ENCODE measurements at places on chromosomes 12 and 14.

- no peak for DNase-seq
Measured at GRCh38 chr14:73884438-73885190, 2.0 kb upstream of the ZNF410 start.

DNA sequence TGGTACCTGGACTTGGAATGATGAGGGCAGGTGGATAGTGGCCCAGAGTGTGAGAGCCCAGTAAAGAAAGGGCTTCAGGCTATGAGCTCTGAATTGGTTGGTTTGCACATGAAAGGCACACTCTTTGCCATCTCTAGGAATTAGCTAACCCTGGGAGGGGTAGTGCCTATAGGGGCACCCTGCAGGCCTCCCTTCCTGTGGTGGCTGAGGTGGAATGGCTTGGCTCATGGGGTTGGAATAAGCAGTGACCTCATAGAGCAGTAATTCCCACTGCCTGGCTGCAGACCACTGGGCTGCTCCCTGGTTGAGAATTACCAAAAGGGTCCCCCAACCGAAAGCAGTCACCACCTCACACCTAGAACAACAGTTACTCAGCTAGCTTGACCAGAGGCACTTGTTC, 42.7 kb downstream of the ASCL4 start:
- DNase-seq, result no peak

GRCh38 chr12:107992870-107993451, 136.1 kb upstream of the WSCD2 start:
- no peak for DNase-seq

DNA sequence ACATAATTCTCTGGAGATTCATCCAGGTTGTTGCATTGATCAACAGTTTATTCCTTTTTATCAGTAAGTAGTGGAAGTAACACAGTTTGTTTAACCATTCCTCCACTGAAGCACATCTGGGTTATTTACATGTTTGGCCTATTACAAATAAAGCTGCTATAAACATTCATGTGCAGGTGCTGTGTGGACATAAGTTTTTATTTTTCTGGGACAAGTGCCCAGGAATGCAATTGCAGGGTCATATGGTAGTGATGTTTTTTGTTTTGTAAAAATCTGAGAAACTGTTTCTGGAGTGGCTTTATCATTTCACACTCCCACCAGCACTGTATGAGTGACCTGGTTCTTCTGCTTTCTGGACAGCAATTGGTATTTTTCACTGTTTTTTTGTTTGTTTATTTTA, 505.4 kb downstream of the CCER1 start:
- DNase-seq, result no peak

DNA sequence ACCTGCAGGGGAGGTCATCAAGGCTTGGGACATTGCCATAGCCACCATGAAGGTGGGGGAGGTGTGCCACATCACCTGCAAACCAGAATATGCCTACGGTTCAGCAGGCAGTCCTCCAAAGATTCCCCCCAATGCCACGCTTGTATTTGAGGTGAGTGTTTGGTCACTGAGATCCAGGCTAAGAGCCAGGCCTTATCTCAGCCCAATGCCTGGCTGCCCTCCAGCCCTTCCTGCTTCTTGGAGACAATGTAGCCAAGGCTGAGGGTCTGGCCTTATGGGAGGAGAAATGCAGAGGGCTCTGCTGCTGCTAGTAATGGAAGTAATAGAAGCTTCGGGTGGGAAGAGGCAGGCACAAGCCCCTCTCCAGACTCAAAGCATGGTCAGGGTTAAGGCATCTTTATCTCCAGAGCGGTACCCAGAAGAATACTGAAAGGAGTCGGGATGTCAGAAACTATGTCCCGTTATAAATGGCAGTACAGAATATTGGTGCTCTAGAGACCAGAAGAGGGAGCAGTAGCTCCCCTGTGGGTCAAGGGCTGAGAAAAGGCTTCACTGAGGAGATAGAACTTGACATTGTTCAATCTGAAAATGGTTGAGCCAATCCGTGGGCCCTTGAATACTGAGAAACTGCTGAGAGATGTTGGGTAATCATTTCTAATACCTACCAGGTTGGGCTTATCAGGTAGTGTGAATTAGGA, 3.1 kb downstream of the FKBP4 start:
- no peak for DNase-seq

DNA sequence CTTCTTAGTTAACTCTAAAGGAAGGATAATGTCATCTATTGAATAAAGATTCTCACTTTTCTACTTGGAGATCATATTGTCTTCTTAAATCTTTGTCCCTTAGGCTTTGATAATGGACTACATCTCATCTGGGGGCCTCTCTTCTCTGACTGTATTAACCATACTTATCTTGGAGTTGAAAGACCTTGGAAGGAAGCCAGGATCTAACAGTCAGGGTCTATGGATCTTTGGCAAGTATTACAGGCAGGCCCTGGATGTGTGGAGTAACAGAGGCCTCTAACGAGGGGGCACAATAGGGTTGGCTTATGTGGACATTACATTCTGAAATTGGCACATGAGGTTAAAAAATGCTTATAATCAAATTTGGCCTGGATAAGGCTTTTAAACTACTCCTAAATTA, 513.8 kb downstream of the NRXN3 start:
- no peak for DNase-seq

GRCh38 chr14:93960774-93961438, 15.5 kb downstream of the ASB2 start:
- DNase-seq, result no peak

GRCh38 chr14:25759920-25760655, 710.1 kb upstream of the STXBP6 start:
- no peak for DNase-seq

GRCh38 chr14:33505266-33505962, 445.5 kb downstream of the EGLN3 start:
- DNase-seq, result no peak

DNA sequence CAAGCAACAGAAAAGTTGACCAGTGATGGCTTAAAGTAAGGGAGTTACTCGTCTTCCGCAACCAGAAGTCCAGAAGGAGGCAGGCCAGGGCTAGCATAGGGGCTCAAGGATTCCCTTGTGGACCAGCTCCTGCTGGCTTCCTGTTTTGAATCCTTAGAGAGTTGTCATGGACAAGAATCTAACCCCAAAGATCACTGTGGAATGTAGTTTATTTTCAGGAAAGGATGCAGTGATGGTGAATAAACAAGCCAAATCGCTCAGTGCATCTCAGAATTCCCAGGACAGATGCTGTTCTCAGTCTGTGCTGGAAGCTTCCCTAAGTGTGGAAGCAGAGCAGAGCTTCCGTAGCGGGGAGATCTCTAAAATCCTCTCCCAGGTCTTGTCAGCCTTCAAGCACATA, 311.3 kb downstream of the C12orf75 start:
- peak; percentile 1 for DNase-seq

DNA sequence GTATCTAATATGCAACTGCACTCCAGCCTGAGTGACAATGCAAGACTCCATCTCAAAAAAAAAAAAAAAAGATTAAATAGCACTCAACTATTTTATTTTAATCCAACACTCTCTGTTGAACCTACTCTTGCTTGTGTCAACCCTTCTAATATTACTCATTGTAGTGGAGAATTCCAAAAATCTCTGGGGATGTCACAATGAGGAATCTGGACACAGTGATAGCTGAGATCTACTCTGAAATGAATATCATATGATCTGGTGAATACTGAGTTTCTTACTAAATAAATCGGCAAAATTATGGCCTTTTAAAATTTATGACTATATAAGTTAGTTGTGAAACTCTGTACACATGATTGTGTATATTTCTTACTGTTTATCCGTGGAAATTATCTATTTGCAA, 418.2 kb downstream of the BCAT1 start:
- DNase-seq, result no peak

DNA sequence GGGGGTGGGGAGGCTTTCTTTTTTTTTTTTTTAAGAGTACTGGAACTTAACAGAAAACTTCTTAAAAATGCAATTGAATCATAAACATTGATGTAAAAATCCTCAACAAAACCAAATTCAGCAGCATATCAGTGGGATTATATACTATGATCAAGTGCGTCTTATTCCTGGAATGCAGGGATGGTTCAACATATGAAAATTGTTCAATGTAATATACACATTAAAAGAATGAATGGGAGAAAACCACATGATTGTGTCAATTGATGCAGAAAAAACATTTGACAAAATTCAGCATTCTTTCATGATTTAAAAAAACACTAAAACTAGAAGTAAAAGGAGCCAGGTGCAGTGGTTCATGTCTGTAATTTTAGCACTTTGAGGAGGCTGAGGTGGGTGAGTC, 41.2 kb upstream of the CCT2 start:
- no peak for DNase-seq

GRCh38 chr14:103343905-103344797, 10.1 kb downstream of the EIF5 start:
- no peak for DNase-seq

DNA sequence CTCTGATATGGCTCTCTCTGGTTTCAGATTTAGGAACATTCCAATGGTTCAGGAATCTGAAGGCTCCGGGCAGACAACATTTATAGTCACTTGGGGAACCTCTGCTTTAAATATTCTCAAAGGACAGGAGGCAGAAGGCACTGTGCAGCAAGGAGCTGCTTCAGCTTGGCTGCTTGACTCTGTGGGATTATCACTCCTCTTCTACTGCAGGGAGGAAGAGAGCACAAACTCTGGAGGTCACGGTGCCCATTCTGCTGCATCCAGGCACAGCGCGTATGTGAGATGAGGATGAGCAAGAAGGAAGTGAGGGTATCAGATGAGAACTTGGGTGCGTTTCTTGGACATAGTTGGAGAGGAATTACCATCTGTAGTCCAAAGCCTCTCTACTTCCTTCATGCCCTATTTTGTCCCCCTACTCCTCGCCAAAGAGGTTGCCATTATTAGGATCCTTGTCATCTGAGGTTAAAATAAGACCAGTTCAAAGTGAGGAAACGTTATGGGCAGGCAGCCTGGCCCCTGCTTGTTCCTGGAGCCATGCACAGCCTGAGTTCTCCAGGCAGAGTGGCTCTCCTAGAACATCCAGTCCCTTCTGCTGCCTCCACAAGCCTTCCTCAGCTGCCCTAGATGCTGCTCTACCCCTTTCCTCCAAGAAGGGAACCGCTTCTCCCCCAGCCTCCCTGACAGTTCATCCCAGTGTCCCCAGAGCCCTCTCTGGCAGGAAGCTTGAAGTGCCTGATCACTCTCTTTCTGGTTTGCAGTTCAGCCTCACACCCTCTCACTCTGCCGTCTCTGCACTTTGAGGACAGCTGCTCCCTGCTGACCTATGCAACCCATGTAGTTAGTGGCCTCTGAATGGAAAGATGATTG, 12.5 kb downstream of the FGF6 start:
- no peak for DNase-seq

DNA sequence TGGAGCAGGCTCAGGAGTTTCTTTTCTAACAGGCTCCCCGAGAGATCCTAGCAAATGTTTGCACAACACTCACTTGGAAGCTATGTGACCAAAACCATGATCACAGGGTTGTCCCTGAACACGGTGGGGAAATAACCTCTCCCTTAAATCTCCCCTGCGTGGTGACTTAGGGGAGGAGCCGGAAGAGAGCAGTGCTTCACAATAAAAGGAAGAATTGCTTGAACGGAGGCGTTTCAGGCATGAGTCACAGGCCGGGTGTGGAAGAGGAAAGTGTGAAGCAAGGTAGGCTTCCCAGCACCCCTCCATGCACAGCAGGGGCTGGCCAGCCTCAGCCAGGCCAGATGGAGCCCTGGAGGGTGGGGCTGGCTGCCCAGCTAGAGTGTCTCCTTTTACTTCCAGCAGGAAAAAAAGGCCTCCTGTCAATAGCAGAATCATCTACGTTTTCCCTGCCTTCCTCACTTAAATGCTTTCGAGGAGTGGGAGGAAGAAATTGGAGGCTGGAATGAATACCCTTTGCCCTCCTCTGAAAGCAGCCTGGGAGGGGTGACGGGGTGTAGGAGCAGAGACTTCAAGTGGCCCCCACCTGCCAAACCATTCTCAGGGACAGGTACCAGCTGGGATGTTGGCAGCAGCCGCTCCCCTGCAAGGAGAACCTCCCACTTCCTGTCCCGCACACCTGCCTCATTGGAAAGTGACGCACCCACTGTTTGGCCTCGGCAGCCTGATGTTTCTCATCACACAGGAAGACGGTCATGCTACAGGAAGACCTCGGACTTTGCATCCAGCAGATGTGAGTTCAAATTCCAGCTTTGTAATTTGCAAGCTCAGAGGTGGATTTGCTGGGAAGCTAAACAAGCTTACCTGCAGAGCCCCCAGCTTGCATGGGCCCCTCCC, 30.1 kb upstream of the PPP2R5C start:
- no peak for DNase-seq

- DNase-seq, result no peak
Measured at GRCh38 chr14:63662776-63663175, 21.1 kb upstream of the WDR89 start.

DNA sequence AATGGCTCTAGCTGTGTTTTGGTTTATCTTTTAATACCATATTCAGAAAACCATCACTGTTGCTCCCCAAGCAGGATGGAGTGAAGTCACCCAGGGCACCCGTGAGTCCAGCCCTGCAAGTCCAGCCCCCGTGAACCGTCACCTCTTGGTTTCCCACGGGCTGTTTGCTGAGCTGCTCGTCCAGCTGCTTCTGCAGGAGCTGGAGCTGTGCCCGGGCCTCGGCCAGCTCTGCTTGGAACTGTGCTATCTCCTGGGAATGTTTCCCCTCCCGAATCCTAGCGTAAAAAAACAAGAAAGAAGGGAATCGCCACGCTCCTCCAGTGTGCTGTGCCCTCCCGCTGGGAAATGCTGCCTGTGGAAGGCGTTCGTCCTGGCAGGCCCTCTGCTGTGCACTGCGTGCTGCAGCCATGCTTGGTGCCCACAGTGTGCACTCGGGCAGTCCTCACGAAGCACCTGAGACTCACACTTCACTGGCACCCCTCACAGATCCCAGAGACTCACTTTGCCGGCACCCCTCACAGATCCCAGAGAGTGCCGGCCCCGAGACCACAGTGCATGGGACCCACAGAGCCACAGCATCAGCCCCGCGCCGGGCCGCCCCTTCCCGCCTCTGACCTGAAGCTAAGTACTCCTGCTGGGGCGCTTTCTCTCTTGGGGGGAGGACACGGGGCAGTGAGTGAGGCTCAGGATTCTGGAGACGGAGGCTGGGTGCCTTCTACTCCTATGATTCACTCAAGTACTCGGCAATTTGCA, 15.4 kb upstream of the ANKLE2 start:
- DNase-seq, result no peak

- no peak for DNase-seq
Measured at GRCh38 chr12:6946920-6947374, 3.1 kb downstream of the C12orf57 start.

GRCh38 chr14:27096091-27096490, 498.3 kb upstream of the NOVA1 start:
- no peak for DNase-seq
